GM06990 (cell line): ENCODE measurements at places on chromosomes 5 and 9.

DNA sequence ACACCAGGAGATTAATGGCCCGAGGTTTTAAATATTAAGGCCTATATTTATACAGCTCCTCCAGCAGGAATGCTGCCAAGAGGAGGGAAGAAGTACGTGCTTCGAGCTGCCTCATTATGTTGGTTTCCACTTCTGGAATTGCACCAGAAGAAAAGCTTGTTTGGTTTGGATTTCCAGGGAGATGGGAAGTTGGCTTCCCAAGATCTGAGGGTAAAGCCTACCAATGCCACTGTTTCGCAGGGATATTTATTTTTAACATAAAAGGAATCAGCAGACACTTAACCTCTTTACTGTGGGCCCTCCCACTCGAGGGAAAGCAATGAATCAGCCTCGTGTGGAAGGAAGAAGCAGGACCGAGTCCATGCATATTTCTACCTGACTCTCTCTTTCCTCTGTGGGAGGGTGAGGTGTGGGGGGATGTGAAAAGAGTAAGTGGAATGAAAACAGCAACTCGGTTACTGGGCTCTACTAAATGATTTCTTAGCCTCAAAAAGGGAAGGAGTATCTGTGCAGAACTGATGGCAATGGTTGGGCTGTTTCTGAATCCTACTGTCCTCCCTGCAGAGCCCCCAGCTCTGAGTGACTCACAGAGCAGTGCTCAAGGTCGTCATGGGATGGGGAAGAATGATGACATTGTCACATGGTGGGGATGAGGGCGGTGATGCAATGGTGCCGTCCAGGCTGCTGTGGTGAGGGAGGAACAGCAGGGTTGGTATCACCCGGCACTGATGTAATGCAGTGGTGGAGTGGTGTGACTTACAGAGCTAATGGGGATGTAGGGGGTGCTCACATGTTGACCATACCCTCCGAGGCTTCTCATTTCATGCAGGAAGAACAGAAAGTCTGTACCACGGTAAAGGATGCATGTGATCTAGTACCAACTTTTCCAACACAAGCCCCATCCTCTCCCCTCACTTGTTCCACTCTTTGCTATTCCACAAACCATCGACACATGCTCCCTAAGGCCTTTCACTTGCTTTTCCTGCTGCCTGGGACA is 215.0 kb upstream of the PANK3 start:
- no peak for DNase-seq

GRCh38 chr5:109739741-109740728 is 50.3 kb downstream of the MAN2A1 start:
- peak; percentile 12 for DNase-seq

DNA sequence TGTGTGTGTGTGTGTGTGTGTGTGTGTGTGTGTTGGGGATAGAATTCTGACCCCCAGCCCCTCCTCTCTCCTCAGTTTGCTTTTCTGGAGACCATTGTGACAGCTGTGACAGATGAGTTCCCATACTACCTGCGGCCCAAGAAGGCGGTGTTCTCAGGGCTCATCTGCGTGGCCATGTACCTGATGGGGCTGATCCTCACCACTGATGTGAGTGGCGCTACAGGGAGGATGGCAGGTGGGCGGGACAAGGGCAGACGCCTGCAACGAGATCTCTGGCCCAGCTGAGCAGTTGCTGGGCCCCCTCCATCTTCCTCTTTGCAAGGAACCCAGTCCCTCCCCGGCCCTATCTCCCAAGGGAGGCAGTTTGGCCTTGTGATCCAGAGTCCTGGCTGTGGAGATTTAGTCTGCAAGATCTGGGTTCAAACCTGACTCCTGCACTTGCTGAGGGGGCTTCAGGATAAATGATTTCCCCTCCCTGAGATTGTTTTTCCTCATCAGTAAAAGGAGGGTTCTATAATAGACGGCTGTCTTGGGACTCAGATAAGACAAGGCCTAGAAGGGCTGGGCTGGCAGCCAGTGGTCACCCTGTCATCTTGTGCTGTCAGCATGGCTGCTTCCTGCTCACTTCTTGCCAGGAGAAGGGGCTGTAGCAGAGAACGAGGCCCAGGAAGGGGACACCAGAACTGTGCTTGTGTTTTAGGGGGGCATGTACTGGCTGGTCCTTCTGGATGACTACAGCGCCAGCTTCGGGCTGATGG is 14.1 kb downstream of the SLC6A7 start:
- DNase-seq, result no peak

DNA sequence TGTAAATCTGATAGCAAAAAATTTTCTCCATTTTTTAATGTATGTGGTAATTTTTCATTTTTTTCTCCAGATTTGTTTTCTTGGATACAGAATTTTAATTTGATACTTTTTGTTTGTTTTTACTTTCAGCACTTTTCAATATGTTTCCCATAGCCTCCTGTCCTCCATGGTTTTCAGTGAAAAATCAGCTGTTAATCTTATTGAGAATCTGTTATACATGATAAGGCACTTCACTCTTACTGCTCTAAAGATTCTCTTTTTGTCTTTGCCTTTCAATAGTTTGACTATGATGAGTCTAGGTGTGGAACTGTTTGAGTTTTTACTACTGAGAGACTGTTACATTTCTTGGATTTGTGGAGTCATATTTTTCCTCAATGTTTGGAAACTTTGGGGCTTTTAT is 455.7 kb upstream of the NUDT12 start:
- no peak for DNase-seq

- DNase-seq, result no peak
Observed at GRCh38 chr5:91598216-91598615, 215.1 kb upstream of the ARRDC3 start.

DNA sequence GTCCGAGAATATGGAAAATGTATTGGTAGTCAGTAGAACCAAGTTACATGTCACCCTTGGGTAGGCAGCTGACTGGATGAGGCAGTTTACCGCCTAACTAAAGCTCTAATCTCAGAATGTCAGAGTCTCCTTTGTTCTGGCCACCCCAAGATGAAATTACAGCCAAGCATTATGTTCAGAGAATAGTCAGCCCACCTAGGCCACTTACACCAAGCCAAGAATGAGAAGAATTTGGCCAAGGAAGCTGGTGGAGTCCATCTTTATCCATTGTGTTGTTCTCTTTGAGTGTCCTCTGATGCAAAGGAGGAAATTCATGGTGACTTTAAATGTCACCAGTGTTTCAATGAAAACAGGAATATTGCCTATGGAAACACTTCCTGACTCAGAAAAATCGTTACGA is 275.1 kb upstream of the MAP3K1 start:
- DNase-seq, result no peak

- peak; percentile 60 for DNase-seq
Observed at GRCh38 chr5:180313677-180314505, 22.0 kb upstream of the MAPK9 start.

- no peak for DNase-seq
Observed at GRCh38 chr5:111749303-111750026, 7.5 kb downstream of the NREP start.

GRCh38 chr9:4801156-4801555 is 8.4 kb downstream of the RCL1 start:
- DNase-seq, result no peak

- no peak for DNase-seq
Observed at GRCh38 chr5:9582406-9582805, 36.5 kb upstream of the SEMA5A start.
